ENCODE measurements at places on chromosomes 16 and 17.
A peak's percentile ranks its signal among the peaks of the same experiment; 100 is the strongest.

DNA sequence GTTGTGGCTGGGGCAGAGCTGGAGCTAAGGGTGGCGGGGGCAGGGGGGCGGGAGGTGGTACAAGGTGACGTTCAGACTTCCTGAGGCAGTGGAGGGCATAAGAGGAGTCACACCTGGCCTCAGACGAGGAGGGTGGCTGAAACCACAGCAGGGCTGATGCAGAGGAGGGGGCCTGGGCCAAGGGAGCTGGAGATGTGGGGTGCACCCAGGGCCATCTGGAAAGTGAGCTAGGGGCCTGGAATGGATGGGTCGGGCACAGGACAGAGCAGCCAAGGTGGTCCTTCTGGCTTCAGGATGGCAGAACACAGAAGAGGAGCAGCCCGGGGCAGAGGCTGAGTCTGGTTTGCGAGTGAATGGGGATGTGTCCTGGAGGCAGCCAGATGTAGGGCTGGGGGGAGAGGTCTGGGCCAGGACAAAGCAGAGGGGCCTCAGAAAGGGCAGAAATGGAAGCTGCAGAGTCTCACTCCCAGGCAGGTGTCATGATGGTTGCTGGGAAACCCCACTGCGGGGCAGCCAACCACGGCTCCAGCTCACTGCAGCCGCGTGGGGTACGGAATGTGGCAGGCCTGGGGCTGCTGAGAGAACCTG is 57.6 kb downstream of the PRMT7 start:
- no peak for DNase-seq

- no peak for DNase-seq
These were observed 154.0 kb upstream of the SDK2 start for GRCh38 chr17:73798111-73798748.

DNA sequence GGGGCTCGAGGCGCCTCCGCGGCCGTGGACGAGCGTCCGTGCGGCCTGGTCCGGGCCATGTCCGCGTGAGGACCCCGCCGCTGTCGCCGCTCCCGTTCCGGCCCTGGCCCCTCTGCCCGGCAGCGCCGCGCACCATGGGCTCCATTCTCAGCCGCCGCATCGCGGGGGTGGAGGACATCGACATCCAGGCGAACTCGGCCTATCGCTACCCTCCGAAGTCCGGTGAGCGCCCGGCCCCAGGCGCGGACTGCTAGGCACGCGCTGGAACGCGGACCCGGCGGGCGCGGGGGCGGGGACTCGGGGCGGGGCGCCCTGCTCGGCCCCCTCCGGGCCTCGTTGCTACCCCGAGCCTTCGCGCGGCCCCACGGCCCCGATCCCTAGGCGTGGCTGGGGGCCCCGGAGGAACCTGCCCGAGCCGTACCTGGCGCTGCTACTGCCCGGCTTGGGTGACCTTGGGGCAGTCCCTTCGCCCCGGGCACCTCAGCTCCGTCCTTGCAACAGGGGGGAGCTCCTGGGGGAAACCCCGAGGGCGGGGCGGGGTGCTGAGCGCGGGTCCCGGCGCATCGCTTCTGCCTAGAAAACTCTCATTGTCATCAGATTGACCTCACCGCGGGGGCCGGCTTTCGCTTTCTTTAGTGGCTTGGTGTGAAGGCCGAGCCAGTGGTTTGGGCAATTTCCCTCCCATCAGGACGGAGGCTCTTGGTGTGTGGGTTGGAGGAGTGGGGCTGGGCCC is 367 bp downstream of the MGRN1 start:
- DNase-seq, result peak; percentile 90

- DNase-seq, result peak; percentile 40
These were observed 732 bp downstream of the ULK2 start for GRCh38 chr17:19867079-19867328.

DNA sequence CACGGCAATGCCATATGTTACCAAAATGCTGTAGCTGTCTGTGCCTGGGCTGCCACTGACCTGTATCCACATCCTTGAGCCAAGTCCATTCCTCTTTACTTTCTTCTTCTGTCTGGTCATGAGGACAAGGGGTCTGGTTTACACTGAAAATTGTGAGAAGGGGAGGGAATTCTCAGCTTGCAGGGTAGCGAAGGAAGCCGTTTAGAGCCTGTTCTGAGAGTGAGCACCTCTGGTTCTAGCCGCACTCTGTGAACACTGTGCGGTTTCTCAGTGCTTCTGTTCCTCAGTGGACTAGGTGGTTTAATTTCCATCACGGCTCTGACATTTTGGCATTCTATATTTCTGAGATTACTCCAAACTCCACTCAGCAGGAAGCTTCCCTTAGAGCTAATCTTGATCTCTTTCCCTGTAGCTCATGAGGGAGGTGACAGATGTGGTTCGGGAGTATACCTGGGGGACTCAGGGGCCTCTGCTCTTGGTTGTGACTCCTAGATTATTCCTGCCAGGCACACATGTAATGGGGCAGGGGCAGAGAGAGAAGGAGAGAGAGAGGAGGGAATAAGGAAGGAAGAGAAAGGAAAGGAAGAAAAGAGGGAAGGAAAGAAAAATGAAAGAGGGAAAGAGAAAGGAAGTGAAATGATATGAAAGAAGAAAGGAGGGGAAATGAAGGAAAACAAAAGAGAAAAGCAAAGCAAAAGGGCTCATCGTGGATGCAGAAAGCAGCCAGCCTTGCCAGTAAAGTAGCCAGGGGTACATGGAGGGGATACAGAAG is 14.2 kb upstream of the TBX21 start:
- no peak for DNase-seq

GRCh38 chr16:4212934-4213296 is 29.0 kb downstream of the SRL start:
- peak; percentile 21 for DNase-seq

- peak; percentile 47 for DNase-seq
These were observed 23.8 kb downstream of the COTL1 start for GRCh38 chr16:84593825-84594724.

GRCh38 chr17:54948380-54948779 is 20.1 kb downstream of the COX11 start:
- no peak for DNase-seq

DNA sequence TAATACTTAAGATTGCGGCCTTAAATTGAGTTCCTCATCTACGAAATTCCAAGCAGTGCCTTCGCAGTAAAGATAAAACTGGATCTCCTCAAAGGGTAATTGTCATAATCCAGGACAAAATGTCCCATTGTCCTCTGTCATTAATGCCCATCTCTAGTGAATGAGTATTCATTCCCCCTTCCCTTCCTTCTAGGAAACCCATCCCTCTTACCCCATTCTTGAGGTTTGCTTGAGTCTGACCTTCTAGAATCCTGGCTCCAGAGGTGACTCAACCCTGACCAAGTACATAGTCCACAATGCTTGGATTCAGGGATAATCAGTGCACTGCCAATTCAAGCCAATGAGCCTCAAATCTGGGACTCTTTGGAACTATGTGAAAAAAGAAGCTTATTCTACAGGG is 47.0 kb upstream of the MAF start:
- DNase-seq, result no peak

- no peak for DNase-seq
These were observed 4.6 kb downstream of the SPNS3 start for GRCh38 chr17:4438162-4438944.

- no peak for DNase-seq
These were observed 263.8 kb upstream of the TNRC6C start for GRCh38 chr17:77694391-77695363.

GRCh38 chr16:29702269-29702668 is 23.3 kb downstream of the QPRT start:
- DNase-seq, result no peak

- peak; percentile 21 for DNase-seq
These were observed 42.5 kb downstream of the ST3GAL2 start for GRCh38 chr16:70396246-70396904.

DNA sequence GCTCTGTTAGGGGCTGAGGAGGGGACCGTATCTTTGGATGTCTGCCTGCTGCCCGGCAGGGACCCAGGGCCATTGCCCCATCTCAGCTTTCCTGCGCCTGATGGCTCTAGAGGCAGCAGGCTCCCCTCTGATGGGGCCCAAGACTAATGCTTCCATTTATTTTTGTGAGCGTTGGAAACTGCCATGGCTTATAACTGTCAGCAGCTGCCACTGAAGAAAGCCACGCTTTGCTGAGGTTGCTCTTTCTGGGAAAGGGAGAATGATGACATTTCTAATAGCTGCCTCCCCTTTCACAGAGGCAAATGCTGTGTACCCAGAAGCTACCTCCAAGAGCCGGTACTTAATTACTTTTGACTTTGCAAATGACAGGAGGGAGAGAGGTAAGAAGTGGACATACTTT is 103.8 kb downstream of the HAPSTR1 start:
- no peak for DNase-seq

DNA sequence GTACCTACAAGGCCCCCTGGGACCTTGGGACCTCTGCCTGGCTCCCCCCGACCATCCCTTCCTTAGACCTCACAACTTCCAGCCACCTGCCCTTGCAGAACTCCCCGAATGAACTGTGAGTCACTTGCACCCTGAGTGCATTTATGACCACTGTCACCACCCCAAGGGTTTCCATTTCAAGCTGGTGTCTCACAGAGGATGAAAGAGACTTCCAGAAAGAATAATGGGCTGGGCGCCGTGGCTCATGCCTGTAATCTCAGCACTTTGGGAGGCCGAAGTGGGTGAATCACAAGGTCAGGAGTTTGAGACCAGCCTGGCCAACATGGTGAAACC is 124.5 kb upstream of the CIBAR2 start:
- no peak for DNase-seq

- no peak for DNase-seq
These were observed 108.3 kb upstream of the CREBBP start for GRCh38 chr16:3988824-3989223.

GRCh38 chr17:79919164-79919585 is 79.9 kb upstream of the CBX4 start:
- DNase-seq, result no peak

- DNase-seq, result no peak
These were observed 2.9 kb downstream of the C16orf90 start for GRCh38 chr16:3492356-3492755.

- DNase-seq, result no peak
These were observed 369.2 kb downstream of the CDH13 start for GRCh38 chr16:82995924-82996441.

DNA sequence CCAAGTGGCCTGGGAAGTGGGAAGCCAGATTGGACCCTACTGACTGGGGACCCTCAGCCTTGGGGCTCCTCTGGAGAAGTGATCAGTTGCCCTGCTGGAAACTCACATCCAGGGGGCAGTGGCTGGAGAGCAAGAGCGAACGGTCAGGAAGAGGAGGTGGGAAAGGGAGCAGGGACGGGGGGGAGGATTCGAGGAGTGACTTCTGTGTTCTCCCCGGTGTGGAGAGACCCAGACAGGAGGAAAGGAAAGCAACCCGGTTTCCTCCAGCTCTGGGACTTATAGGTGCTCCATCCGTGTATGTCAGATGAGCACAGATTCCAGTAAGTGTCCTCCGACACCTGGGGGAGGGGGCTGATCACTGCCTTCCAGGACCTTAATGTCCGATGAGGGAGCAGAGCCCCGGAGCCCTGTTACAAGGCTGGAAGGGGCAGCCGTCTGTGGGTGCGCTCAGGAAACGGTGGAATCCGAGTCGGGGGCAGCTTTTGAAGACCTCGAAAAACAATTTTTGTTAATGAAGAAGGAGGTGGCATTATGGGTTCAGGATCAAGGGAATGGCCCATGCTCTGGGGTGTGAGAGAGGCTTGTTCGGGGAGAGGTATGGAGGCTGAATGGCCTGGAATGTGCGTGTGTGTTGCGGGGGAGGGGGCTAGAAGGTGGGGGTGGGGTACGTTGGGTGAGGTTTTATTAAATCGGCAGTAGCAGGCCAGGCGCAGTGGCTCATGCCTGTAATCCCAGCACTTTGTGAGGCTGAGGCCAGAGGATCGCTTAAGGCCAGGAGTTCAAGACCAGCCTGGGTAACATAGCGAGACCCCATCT is 34.8 kb upstream of the NDRG4 start:
- no peak for DNase-seq

DNA sequence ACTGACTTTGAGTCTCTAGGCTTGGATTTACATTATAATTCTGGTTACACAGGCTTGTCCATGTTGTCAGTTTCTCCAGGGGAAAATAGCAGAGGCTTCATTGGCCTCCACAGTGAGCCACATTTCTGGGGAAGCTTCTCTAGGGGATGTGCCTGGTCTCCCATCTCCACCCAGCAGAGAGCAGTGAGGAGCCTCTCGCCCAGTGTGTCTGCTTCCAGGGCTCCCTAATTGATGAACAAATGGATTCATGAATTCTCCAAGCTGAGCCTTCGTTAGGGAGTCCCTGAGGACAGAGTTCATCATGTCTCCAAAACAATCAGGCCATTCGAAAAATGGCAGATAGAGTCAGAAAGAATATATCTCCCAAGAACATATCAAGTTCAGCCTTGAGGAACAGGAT is 162.4 kb upstream of the TOX3 start:
- no peak for DNase-seq

DNA sequence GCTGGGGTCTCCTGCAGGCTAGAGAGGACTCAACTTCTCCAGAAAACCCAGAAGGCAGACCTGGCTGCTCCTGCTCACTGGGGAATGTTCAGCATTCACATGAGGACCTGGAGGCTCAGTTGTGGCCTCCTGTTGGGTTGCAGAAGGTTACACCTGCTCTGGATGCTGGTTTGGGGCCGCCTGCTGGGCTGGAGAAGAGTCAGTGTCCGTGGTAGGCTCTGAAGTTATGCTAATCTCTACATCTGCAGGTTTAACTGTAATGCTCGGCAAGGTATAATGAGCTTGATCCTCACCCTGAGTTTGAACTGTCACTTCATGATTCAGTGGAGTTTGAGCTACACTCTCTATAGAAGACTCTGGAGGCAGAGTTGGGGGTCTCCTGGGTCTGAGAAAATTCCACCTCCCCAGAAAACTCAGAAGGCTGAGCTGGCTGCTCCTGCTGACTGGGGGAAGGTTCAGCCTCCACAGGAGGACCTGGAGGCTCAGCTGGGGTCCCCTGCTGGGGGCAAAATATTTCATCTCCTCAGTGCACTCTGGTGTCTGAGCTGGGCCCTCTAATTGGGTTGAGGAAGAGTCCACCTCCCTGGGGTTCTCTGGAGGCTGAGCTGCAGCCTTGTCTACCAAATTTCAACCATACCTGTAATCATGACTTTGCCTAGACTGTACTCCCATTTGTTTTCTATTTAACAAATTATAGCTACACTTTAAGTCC is 23.5 kb downstream of the RDM1 start:
- DNase-seq, result no peak

- no peak for DNase-seq
These were observed 227.0 kb downstream of the CBLN1 start for GRCh38 chr16:49054606-49055005.

- peak; percentile 19 for DNase-seq
These were observed 52.4 kb upstream of the CDH3 start for GRCh38 chr16:68592466-68593337.

DNA sequence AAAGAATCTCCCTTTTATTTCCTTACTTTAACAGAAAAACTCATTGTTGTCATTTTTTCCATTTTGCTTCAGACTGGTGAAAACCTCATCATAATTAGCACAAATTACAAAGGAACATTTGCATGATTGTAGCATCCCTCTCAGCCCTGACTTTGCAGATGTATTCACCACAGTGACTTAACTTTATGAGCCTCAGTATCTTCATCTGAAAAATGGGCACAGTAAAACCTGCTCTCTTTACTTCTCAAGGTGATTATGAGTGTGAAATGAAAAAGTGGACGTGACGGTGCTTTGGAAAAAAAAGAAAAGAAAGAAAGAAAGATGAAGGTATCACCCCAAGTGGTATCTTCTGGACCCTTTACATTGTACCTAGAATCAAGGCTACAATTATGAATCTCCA is 193.4 kb upstream of the TOX3 start:
- DNase-seq, result no peak
